ENCODE measurements at places on chromosomes 13 and 19.

- no peak for DNase-seq
Observed at GRCh38 chr19:1167687-1168571, 6.1 kb downstream of the SBNO2 start.

DNA sequence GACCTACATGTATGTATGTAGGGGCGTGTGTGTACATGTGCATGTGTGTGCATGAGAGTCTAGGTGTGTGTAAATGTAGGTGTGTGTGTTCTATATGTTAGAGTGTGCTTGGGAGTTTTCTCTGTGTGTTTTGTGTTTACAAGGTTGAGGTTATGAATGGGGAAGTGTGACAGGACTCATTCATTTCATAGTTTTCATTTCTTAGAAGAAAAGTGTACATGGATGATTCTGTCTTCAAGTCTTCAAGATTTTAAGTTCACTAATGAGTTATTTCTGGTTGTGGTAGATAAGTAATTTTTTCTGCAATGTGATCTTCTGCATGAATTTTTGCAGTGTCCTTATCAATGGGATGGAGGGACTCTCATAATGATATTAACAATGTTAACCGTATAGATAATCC is 118.2 kb upstream of the SLC10A2 start:
- DNase-seq = no peak

DNA sequence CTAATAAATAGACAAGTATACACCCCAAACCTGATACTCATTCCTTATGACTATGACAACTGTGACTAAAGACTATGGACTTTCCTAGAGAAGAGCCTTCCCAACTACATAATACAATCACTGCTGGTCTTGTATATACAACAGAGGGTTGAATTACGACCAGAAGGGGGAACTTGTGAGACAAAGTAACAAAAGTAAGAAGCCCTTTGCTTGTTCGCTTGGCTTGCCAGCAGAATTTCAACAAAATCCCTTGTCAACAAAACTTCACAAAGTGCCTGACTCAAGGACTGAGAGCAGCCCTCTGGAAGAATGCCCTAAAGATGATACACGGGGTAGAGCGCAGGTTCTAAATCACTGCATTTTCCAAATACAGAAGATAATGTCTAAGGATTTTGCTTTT is 99.4 kb downstream of the WASF3 start:
- no peak for DNase-seq

DNA sequence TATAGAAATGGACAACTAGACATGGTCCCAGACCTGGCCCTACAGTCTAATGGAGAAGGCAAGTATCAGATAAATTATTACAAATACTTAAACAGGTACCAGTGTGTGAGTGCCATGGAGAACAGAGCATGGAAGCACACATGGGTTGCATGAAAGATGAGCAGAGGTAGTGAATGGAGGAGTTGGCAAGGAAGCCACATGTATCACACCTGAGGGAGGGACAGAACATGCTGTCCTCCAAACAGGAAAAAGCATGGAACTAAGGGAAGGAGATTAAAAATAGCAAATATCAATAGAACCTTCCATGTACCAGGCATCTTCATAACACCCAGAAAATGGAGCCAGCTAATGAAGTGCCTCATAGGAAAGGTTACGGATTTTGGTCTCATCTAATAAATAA is 85.9 kb downstream of the SACS start:
- DNase-seq = no peak

DNA sequence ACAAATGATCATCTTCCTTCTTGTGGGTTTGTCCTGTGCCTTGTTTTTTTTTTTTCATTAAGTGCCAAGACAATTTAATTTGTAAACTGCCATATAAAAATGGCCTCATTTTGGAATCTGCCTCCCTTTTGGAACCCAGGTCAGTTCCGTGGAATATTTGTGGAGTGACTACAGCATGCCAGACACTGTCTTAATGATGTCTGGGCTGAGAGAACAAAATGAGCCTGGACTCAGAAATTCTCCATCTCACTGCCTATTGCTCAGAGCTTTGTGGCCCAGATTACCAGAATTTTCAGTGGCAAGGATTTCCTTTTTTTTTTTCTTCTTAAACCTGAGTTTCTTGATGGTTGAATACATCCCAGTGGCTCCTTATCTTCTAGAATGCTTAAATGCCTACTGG is 340.6 kb downstream of the ENOX1 start:
- DNase-seq = no peak

DNA sequence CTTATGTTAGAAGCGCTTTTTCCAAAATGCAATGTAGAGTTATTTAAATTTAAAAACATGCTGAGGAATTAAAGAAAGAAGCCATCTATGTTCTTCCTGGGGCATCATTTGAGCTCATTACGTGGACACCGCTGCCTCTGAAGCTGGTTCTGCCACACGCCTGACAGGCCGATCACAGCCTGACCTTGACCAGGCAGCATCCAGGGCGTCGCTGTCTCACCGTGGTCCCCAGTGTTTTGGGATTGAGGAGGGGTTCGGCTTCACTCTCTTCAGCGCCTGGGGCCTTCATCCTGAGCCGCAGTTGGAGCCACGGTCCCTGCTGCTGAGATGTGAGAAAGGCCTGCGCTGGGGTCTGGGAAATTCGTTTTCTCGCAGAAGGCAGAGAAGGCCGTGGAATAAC is 64.0 kb downstream of the ATP11A start:
- DNase-seq = no peak

GRCh38 chr13:110262508-110263291 is 44.3 kb downstream of the COL4A1 start:
- no peak for DNase-seq
